ENCODE measurements at places on chromosomes 13 and 19.

GRCh38 chr13:103222683-103223082 is 156.5 kb upstream of the SLC10A2 start:
- DNase-seq: no peak

- no peak for DNase-seq
Measured at GRCh38 chr19:13190781-13191540, 40.8 kb downstream of the IER2 start.

DNA sequence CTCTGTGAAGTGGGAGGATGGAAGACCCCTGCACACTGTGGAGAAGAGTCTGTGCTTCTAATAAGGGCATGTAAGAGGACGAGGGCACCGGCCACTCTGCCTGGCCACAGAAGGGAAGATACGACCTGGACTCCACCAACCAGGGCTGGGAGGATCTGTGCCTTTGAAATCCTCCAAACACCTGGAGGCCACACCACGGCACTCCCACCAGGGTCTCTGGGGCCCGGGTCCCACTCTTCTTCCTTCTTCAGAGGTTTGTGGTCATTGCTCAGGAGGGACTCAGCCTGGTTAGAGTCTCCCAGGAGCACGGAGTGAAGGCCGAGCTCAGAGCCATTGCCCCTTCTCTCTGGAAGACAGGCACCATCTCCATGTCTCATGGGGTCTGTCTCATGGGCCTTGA is 42.0 kb downstream of the RAB20 start:
- no peak for DNase-seq

GRCh38 chr13:113077566-113077952 is 28.0 kb upstream of the F7 start:
- no peak for DNase-seq

DNA sequence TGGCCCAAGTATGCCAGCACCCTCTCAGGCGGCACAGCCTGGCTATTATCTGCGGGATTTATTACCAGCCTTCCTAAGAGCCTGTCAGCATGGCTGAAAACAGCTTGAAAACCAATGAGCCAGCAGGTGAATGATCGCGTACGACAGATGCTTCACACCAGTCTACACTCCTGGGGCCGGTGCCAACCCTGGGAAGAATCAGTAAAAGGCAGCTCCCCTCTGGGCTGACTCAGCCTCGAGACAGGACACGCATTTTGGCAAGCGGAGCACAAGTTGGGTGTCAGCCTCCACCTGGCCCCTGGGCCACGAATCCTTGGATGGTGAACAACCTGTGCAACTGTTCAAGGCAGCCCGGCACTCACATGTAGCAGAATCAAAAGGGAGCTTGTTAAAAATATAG is 15.6 kb downstream of the EMP3 start:
- DNase-seq: peak; percentile 99

DNA sequence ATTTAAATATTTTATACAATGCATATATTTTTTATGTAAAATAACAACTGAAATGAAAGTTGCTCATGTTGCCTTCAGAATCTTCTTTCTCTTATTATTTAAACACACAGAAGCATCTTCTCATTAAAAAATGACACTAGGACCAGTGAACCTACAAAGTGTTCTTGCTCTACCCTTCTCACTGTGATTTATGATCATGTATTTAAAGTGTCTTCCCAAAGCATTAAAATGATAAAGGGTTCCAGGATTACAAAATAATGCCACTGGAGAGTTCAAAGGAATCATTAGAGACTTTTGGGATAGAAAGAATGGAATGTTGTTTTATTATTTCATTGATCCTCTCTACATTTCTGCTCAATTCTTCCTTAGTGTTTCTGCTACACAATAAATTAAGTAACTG is 643.6 kb upstream of the SLITRK1 start:
- DNase-seq: no peak

DNA sequence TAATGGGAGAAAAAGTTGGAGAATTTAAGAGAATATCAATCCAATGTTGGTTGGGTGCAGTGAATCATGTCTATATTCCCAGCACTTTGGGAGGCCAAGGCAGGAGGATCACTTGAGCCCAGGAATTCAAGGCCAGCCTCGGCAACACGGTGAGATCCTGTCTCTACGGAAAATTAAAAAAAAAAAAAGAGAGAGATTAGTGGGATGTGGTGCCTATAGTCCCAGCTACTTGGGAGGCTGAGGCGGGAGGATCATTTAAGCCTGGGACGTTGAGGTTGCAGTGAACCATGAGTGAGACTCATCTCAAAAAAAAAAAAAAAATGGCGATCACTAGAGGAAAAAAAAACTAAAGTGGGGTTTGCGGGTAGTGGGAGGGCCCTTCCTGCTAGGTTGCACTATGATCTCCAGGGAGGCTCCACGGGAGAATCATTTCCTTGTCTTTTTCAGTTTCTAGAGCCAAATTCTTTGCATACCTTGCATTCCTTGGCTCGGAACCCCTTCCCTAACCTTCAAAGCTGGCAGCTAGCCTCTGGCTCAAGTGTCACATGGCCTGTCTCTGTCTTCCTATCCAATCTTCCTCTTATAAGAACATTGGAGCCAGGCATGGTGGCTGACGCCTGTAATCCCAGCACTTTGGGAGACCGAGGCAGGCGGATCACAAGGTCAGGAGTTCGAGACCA is 5.8 kb upstream of the ERCC2 start:
- DNase-seq: peak; percentile 78

DNA sequence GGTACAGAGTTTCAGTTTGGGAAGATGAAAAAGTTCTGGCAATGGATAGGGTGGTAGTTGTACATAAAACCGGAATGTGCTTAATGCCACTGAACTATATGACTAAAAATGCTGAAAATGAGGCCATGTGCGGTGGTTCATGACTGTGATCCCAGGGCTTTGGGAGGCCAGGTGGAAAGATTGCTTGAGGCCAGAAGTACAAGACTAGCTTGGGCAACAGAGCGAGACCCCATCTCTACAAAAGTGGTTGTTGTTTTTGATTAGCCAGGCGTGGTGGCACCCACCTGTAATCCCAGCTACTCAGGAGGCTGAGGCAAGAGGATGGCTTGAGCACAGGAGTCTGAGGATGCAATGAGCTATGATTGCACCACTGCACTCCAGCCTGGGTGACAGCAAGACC is 12.8 kb downstream of the SMAD9 start:
- DNase-seq: no peak

- no peak for DNase-seq
Measured at GRCh38 chr19:17496337-17496997, 15.0 kb upstream of the PGLS start.

DNA sequence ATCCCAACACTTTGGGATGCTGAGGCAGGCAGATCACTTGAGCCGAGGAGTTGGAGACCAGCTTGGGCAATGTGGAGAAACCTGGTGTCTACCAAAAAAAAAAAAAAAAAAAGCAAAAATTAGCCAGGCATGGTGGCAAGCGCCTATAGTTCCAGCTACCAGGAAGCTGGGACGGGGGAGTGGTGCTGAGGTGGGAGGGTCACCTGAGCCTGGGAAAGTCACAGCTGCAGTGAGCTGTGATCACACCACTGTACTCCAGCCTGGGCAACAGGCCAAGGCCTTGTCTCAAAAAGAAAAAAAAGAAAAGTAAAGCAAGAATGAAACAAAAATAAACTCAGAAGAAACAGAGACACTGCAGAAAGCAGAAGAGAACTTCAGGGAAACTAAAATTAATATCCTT is 31.6 kb downstream of the MTRF1 start:
- no peak for DNase-seq

DNA sequence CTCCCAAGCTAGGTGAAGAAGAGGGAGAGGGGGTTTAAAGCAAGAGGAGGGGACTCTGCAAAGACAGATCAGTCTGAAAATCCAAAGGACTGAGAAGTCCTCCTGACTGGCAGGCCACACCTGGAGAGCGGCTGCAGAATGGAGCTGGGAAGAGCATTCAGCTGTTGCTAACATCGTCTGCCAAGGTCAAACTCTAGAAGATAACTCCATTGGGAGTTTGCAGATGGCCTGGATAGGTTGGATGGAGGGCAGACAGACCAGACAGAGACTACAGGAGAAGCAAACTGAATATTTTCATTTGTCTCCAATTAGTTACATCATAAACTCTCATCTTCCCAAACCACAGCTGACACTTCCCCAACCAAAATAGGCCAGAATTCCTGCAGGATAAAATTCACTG is 19.9 kb upstream of the SHISA2 start:
- no peak for DNase-seq

GRCh38 chr19:51433043-51433442 is 15.6 kb upstream of the SIGLEC10 start:
- no peak for DNase-seq

GRCh38 chr19:58021541-58022282 is 12.1 kb upstream of the ZSCAN1 start:
- no peak for DNase-seq

DNA sequence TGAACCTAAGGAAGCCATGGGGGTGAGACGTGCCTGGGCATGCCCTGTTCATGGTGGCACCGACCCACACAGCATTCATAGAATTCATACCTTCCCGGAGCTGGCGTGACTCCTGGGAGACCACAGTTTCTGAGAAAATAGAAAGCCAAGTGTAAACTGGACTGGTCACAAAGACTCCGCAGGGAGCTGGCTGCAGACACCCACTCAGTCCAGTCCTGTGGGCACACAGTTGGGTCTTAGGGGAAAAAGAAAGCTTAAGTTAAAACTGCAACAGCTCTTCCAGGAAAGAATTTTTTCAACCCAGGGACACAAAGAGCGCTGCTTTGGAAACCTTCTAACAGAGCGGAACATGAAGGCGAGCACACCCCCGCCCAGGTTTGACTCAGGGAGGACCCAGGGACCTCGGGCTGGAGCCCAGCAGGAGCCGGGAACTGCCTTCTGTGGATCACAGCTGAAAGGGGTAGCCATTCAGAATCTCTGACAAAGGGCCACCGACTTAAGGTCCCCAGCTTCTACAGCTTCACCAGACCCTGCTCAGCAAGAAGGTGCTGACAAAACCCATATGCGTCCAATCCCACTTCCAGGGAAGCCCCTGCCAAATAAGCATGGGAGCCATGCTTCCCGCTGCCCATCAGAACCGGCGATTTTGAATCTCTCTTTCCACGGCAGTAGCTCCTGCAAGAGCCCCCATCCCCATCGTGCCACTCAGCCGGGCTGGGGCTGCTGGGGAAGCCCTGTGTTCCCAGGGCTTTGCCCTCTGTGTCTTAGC is 183.7 kb downstream of the COL4A1 start:
- no peak for DNase-seq

Measured in NCI-H446 (cell line).